ENCODE measurements at places on chromosomes 2 and 18.

DNA sequence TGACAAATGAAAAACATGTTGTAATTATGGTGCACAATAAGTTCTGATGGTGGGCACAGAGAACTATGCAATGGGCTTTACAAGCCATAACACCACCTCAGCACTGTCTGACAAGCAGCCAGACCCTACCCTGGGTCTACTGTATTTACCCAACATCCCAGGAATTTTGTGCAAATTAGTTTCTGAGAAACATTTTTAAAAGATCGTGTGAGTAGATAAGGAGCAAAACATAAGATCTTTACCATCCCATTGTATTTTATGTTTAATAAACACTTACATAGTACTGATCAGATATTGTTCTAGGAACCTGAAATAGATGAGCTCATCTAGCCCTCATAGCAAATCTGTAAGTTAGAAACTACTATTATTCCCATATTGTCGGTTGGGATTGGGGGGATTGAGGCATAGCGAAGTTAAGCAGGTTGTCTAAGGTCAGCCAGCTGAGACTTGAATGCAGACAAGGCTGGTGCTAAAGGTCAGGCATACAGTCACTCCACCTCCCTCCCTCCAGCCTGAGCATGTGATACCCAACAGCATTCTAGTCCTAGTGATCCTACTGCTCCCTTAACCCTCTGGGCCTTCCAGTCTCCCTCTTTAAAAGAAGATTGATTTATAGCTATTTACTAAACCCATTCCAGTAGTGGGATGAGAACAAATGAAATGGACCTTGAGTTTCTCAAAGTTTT is 67.4 kb upstream of the STAM2 start:
- DNase-seq = no peak

DNA sequence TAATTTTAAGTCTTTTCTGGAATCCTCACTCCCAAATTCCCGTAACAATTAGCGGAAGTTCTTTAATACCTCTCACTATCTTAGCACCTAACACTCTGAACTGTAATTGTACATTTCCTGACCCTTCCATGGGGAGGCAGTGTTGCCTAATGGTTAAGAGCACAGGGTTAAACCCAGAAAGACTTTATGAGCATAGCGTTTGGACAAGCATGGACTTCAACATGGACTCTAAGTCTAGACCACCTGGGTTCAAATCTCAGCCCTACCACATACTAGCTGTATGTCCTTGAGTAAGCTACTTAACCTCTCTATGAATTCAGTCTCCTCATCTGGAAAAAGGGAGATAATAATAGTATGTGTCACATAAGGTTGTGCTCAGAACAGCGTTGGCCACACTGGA is 13.0 kb downstream of the ANTXR1 start:
- no peak for DNase-seq

DNA sequence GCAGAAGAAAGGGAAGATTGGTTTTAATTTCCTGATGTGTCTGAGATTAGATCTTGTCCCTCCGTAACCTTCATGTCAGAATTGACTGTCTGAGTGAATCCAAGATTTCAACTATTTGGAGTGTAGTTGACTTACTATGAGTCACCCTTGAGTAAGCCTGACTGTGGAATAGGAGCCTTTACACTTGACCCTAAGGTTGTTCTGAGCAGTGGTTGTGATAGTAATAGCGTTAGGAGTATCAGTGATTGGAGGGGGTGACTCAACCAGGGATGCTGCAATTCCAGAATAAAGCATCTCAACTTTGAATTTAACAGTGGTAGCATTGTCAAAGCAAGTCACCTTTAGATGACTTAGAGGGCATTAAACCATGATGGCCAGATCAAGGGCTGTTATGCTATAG is 979.5 kb upstream of the FAM98A start:
- DNase-seq = no peak

GRCh38 chr2:28137221-28137620 is 246.7 kb downstream of the BABAM2 start:
- no peak for DNase-seq

- DNase-seq = no peak
These were observed 4.0 kb downstream of the SLC4A3 start for GRCh38 chr2:219631406-219631891.

DNA sequence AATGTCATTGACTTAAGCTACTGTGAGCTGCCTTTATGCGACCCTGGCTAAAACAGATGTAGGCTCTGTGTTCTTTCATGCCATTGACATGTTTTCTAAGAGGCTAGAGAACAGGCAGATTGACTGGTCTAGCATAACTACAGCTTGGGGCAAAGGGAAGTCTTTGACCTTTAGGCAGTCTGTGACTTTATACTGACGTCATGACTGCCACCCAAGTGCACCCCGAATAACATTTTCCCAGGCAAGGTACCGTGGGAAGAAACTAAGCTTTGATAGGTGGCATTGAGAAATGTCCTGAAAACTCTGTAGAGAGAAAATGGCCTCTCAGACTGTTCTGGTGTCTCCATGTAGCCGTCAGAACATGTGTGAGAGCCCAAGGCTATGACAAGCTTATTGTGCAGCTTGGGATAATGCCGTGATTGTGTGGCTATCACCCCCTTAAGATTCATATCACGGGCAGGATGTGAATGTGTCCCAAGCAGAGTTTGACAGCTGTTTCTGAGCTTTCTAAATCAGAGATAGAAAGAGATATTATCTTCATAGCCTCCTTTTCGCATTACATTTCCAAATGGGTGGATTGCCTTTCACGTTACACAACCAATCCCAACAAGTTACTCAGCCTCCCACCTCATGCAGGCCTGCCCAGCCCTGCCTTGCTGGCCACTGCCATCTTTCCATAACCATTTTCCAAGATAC is 672.2 kb upstream of the ACVR2A start:
- no peak for DNase-seq

Data from activated CD4-positive, alpha-beta T cell treated with anti-CD3 and anti-CD28 coated beads, Interleukin-2, amount 50 U/mL, for 48 hours (primary cell).